ENCODE measurements at places on chromosomes 13 and 19. TPM values are rescaled to one million over a fixed set of nuclear protein-coding genes. Genes with fewer than 3 reads are reported as not detected.

KLK2 gene
- total RNA-seq, result not detected

BRME1 gene
- total RNA-seq, result 5.8 TPM

UBE2L5 gene
- not detected for total RNA-seq

CEACAM7 gene
- not detected for total RNA-seq

DMKN gene
- total RNA-seq, result not detected
